ENCODE measurements at places on chromosomes 3 and 15.

GRCh38 chr15:78282324-78282723 is 17.1 kb downstream of the SKIC8 start:
- no peak for DNase-seq

GRCh38 chr3:104951426-104951825 is 415.3 kb upstream of the ALCAM start:
- DNase-seq = no peak

- no peak for DNase-seq
These were observed 14.2 kb upstream of the ZNF148 start for GRCh38 chr3:125389282-125389681.

DNA sequence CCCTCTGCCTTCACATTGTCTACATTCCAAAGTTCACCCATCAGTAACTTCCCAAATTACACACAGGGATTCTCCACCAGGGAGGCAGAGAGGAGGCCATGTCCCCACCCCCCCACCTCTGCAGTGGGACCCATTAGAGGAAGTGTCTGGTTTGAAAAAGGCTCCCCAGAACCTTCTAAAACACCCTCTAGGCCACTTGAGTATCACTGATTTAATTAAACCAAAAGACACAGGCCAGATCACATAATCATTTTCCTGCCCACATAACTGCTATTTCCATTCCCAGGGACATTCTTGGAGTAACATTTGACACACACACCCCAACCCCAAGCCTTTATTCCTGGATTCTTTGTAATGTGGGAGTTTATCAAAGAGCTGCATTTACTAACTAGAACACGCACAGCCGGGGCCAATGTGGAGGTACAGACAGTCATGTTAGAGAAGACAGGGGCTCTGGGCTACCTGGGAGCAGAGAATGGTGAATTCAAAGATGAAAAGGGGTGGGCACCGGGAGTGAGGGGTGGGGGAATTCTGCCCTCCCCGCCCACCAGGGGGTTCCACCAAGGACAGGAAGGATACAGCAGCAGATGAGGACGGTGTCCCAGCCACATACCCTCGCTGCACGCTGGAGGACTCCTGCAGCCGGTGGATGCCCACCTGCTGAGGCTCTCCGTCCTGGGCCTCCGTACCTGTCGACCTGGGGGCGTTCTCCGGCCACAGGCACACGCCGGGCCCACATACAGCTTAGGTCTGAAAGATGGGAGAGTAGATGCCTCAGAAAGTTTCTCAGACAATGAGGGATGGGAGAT is 201.4 kb upstream of the CTNNB1 start:
- no peak for DNase-seq

- no peak for DNase-seq
These were observed 76.6 kb downstream of the SRGAP3 start for GRCh38 chr3:9172851-9173321.

DNA sequence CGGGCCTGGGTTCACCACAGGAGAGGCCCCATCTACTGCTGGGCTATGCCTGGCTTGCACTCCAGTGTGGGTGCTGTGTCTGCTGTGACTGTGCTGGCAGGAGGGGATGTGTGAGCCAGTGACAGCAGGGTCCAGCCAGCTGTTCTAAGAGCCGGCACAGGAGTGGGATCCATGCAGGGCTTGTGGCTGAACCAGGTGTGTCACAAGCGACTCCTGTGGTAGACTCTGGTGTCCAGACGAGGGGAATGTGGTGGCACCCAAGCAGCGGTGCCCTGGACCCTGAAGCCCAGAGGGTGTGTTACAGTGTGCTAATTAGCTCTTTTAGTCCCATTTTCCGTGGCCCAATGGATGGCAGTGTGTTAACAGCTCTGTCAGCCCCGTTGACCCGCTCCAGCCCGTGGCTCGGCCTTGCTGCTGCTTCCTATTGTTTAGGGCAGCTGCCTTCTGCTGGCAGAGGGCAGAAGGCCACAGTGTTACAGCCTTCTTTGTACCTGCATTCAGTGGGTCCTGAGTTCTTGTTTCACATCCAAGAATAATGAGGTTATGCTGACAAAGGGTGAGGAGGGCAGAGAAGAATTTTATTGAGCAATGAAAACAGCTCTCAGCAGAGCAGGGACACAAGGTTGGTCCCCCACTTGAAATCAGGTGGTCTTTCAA is 78.5 kb upstream of the RNU6-1 start:
- DNase-seq = no peak

GRCh38 chr3:57820479-57820878 is 64.4 kb downstream of the SLMAP start:
- DNase-seq = no peak

DNA sequence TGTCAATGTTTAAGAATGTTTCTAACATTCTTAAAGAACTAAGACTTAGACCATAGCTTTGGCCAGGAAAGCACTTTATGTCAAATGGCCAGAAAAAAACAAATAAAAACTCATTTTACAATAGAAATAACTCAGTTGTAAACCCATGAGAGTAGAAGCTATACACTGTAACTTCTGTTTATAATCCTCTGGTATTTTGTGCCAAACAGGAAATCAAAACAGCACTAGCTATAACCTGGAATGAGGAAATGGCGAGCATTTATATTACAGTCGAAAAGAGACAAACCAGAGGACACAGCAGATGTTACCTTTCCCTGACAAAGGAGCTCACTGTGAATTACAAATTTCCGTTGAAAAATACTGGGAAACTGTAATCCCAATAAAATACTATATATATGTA is 10.3 kb downstream of the GK5 start:
- DNase-seq = no peak

DNA sequence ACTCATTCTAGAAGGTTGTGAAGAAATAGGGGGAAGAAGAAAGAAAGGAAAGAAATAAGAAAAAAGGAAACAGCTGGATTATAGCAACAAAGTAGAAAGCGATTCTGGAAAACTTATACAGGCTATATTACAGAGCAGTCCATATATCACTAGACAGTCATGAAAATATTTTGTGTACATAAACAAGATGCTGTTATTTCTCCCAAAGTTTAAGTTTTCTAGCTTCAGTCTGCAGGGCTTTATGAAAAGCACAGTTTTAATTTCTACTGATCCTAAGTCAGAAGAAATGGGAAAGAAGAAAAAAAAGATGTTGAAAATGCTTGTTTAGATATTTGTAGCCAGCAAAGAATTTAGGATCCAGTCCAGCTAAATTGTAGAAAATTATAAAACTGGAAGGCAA is 321.4 kb upstream of the NDN start:
- no peak for DNase-seq

- no peak for DNase-seq
These were observed 524 bp upstream of the TOPBP1 start for GRCh38 chr3:133662278-133662651.

DNA sequence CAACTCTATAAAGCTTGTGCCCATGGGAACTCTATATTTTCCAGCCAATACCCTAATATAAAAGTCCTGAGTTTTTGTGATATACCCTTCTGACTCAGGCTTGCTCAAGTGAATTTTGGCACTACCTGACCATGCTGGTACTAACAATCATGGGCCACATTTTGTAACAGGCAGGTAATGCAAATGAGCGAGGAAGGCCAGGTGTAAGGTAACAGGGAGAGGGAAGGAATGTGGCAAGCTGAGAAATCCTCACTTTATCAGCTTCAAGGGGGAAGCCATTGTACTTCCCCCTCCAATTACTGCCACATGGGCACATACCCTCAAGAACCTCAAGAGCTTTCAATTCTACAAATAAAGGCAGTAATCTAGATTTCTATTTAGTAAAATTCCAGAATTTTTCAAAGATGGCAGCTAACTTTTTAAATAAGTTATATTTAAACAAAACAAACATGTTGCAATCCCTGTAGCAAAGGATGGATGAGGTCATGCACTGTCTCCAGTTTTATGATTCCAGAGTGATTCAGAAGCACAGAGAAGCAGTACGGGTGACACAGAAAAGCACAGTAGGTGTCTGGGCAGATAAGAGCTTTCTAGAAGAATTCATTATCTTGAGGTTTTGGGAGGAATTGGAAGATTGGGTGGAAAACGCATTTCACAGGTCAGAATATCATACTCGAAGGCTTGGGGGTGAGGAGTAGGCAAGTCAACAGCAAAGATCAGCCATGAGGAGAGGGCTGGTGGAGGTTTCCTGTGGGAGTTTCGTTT is 87.6 kb downstream of the FOXP1 start:
- DNase-seq = no peak

- DNase-seq = no peak
These were observed 83.1 kb upstream of the VEPH1 start for GRCh38 chr3:157586293-157586692.

- DNase-seq = no peak
These were observed 5.7 kb upstream of the CSPG4 start for GRCh38 chr15:75718328-75718727.

DNA sequence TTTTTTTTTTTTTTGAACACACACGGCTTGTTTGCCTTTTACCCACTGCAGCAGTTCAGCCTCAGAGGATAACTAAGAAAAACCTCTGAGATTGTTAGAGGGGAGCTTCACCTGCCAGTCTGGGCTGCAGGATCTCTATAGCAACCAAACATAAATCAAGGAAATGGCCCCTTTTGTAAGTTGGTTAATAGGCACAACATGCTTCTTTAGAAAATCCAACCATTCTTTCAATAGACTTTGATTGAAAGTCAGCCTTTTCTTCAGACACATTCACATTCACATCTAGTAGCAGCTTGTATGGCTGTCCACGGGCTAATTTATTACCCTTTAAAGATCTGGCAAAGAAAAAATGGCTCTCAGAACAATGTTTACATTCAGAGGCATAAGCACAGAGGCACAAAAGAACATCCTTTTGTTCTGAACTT is 136.6 kb upstream of the RARB start:
- no peak for DNase-seq

- DNase-seq = no peak
These were observed 837.8 kb downstream of the DIPK2A start for GRCh38 chr3:144809380-144809779.

DNA sequence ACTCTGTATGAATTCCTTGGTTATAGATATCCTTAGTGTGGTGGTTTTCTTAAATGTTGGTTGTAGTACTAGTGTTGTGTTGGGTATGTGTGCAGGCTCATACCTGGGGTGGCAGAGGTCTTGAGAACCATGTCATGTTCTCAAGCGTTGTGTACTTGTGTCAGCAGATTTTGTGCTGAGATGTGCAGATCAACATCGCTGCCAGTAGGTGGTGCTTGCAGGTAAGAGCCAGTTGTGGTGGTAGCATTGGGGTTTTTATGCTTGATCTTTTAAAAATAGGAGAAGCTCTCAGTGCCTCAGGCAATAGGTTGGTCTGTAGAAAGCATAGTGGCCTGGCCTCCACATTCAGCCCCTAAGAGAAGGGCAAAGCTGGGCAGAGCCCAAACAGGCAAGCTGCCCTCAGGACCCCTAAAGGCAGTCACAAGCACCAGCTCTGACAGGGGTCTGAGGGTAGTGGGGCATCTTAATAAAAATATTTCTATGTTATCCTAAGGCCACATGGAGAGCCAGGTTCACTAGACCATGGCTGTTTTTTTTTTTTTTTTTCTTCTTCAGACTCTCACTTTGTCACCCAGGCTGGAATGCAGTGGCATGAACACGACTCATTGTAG is 164.0 kb downstream of the IL20RB start:
- DNase-seq = no peak

DNA sequence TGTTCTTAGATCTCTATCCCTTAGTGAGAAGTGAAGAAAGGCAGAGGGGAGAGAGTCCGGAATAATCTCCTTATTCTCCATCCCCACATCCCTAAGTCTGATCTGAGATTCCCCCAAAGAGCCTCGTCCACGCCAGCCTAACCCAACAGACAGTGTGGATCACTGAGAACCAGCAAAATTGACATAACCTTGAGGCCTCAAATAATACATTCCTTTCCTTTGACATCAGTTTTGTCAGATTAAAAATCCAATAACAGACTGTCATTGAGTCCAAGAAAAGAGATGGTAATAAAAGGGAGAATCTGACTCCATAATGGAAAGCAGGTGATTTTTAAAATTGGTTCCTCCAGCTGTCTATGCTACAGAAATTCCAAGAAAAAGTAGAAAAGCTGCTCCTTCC is 7.7 kb upstream of the SIAH2 start:
- DNase-seq = no peak

DNA sequence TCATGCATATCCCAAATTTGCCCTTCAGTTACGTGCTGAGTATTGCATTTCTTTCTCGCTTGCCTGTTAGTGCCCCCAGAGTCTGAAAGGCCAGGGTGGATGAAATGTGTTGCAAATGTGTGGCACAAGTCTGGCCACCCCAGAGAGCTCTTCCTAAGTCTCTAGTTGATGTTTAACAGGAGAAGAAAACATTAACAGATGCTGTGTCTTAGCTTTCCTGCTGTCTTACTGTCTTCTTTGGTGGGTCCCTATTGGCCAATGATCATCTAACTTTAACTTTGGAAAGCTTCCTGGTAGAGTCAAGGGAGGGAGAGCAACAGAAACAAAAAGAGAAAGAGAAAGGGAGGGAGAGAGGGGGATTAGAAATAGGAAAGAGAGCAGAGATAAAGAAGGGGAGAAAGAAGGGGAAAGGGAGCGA is 76.7 kb upstream of the P3H2 start:
- DNase-seq = no peak

- DNase-seq = peak; percentile 36
These were observed at the start of gene CDV3 for GRCh38 chr3:133573629-133574194. CDV3 (plus strand) TSS chr3:133573686; CDS start chr3:133574045, 359 bp downstream.

GRCh38 chr15:59678620-59679019 is 10.5 kb downstream of the BNIP2 start:
- DNase-seq = no peak

- DNase-seq = no peak
These were observed 1.3 kb downstream of the SMCO1 start for GRCh38 chr3:196513697-196514349.

DNA sequence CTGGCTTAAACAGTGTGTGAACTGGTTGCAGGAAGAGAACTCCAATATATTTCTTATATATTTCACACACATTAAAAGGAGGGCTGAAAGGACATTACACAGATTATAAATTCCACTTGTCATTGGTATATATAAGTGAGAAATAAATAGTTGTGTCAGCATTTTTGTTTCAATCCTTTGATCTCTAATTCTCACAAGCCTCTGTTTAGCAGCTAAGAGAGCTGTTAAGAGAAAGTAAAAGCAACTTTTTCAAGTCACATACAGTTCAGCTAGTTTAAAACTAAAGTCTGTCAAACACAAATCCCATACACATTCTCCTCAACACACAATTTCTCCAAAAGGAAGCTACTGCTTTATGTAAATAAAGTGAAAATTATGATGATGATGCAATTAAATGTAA is 70.5 kb upstream of the CCDC39 start:
- DNase-seq = no peak

GRCh38 chr3:70992131-70992530 is 591.4 kb downstream of the FOXP1 start:
- no peak for DNase-seq
